ENCODE measurements at places on chromosomes 6 and 20.

DNA sequence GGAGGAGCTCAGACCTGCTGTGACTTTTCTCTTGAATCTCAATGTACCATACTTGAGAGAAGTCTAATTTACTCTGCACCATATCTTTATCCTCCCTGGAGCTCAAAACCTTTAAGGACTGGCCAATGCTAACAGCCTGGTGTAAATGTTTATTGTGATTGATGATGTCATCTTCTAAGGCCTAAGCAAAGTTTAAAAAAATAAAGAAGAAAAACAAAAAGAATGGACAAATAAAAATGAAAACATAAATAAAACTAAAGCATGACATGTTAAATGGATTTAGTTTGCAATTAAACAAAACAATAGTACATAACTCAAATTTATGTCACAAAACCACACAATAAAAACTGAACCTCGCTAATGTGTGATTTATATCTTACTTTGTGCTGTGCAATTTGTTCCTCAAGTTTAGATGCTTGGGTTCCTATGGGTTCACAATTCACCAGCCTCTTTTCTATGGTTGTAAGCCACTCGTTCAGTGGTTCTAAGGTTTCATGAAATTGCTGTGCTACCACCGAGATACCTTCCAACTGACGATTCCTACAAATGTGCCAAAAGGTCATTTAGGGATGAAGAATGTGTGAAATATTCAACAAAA is 113.0 kb downstream of the DST start:
- no peak for DNase-seq

GRCh38 chr20:45341579-45341938 is 6.7 kb downstream of the SDC4 start:
- DNase-seq = no peak

DNA sequence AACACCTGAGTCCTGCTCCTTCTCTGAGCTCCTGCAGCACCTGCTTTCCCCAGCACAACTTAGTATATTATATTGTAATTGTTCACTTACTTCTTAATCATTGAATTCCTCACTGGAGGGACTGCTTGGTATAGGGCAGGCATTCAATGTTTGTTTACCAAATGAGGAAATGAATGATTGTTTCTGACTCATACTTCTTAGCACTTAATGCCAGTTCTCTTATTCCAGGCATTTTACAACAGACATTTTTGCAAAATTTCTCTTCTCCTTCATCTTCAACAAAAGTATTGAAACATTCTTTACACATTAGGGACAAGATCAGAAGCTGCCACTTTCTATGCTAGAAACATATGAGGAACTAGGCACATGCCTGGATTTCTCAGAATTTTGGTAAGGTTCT is 119.4 kb downstream of the TBX18 start:
- DNase-seq = no peak

DNA sequence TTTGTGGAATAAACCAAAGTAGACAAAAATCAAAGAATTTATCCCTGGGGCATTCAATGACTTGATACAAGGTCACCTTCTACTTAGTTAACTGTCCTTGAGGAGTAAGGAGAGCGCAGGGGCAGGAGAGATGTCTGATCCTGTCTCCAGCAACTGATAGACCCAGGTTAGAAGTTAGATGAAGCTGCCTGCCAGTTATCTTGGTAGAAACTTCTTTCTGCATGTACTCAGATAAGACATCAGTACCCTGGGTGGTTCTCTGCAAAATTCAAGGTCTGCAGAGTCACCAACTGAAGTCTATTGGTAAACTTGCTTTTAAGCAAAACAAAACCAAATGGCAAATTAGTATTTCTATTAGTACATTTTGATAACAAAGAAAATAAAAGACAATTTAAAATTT is 2.7 kb downstream of the SGK1 start:
- no peak for DNase-seq

- no peak for DNase-seq
These were observed 113.9 kb downstream of the EDN1 start for GRCh38 chr6:12403947-12404647.

- DNase-seq = no peak
These were observed 4.1 kb upstream of the PMEPA1 start for GRCh38 chr20:57713951-57714350.

DNA sequence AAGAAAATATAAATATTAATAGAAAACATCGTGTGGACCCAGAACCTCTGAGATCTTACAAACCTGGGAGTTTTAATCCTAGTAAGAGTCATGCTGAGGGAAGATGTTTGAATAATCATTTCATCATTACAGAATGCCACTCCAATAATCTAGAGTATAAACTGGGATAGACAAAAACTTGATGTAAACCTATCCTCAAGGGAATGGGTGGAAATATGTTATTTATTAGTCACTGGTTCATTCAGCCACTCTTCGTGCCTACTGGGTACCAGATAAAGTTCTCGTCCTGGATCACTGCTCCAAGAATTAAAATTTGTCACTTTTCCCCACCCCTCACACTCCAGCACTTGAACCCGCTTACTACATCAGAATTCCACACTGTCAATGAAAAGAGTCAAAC is 7.7 kb downstream of the HLA-B start:
- no peak for DNase-seq

- no peak for DNase-seq
These were observed 86.2 kb downstream of the TFAP2C start for GRCh38 chr20:56715309-56715708.

GRCh38 chr6:37105148-37106050 is 64.6 kb upstream of the PIM1 start:
- DNase-seq = no peak

- no peak for DNase-seq
These were observed 59.4 kb upstream of the GNRH2 start for GRCh38 chr20:2984028-2984501.

GRCh38 chr6:111745186-111745585 is 128.1 kb downstream of the FYN start:
- DNase-seq = no peak

DNA sequence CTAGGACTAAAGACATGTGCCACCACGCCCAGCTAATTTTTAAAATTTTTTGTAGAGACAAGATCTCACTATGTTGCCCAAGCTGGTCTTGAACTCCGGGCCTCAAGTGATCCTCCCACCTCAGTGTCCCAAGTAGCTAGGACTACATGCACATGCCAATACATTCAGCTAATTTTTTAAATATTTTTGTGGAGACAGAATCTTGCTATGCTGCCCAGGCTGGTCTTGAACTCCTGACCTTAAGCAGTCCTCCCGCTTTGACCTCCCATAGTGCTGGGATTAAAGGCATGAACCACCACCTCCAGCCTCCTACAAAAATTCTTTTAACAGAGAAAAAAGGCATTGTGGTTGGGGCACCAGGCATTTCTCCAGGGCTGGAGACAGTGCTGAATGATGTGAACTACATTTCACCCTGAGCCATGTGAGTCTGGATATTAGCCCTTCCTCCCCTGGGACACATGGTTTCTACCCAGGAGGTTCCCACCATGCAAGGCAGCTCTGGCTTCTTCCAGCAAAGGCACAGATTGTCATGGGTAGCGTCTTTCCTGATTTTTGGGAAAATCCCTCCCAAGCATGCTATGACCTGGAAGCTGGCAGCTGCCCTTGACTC is 36.3 kb upstream of the CMTR1 start:
- no peak for DNase-seq

GRCh38 chr20:46230801-46231282 is 77.5 kb downstream of the CDH22 start:
- no peak for DNase-seq

DNA sequence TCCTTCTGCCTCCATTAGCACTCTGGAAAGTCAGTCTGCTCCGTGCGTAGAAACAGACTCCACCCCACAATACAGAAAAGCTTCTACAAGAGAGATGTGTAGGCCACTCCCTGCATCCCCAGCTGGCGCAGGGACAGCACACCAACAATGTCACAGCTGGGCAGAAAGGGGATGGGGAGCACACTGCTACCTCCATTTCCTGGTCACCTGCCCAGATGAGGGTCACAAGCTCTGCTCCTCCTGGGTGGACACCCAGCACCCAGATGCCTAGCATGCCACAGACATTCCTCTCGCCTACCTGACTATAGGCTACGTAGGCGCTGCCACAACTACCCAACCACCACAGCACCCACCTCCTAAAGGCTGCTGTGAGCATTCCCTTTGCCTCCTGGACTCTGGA is 12.2 kb downstream of the BEND3 start:
- no peak for DNase-seq

GRCh38 chr6:37793067-37793466 is 26.5 kb upstream of the ZFAND3 start:
- no peak for DNase-seq

GRCh38 chr6:157185986-157186385 is 137.3 kb downstream of the TMEM242 start:
- DNase-seq = no peak

- DNase-seq = no peak
These were observed 246.7 kb upstream of the AFDN start for GRCh38 chr6:167579806-167580618.

DNA sequence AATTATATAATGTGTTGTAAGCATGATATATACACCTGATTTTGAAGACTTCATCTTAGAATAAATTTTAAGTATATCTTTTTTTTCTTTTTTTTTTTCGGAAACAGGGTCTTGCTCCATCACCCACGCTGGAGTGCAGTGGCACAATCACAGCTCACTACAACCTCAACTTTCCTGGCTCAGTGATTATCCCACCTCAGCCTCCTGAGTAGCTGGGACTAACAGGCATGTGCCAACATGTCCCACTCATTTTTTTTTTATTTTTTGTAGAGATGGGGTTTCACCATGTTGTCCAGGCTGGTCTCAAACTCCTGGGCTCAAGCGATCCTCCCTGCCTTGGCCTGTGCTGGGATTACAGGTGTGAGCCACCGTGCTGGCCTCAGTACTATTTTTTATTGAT is 17.1 kb downstream of the VPS52 start:
- no peak for DNase-seq

- DNase-seq = no peak
These were observed 48.2 kb upstream of the MLN start for GRCh38 chr6:33851959-33852358.

GRCh38 chr6:63372951-63373533 is 53.3 kb upstream of the LGSN start:
- no peak for DNase-seq

- no peak for DNase-seq
These were observed 39.3 kb downstream of the PCNA start for GRCh38 chr20:5080384-5080877.

DNA sequence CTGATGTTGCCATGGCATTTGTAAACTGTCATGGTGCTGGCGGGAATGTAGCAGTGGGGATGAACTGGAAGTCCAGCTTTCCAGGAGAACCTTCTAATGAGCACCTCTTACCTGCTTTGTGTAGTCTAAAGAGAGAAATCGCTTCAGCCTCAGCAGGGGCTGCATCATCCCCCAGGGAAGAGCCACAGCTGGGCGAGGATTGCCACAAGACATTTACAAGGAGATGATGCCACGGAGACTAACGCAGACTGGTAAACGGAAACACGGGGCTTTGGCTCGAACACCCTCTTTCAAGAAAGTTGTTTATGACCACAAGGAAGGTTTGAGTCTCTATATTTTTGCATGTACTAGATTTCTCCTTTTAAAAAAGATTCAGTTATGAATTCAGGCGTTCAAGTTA is 72.9 kb downstream of the CDH26 start:
- no peak for DNase-seq

- DNase-seq = no peak
These were observed 837.6 kb downstream of the MAFB start for GRCh38 chr20:39851459-39851858.

DNA sequence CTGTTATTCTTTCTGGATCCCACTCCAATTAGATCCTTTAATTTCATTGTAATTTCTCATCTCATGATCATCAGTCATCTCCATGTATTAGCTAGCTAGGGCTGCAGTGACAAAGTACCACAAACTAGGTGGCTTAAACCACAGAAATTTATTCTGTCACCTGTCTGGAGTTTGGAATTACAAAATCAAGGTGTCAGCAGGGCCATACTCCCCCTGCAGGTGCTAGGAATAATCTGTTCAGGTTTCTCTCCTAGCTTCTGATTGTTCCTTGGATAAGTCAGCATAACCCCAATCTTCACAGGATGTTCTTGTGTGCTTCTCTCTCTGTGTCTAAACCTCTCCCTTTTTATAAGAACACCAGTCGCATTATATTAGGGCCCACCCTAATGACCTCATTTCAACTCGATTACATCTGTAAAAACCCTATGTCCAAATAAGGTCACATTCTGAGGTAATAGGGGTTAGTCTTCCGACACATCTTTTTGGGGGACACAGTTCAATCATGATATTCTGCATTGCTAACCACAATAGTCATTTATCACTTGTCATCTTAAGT is 40.5 kb downstream of the BEND6 start:
- no peak for DNase-seq
